ENCODE measurements at places on chromosomes 5 and 9.

DNA sequence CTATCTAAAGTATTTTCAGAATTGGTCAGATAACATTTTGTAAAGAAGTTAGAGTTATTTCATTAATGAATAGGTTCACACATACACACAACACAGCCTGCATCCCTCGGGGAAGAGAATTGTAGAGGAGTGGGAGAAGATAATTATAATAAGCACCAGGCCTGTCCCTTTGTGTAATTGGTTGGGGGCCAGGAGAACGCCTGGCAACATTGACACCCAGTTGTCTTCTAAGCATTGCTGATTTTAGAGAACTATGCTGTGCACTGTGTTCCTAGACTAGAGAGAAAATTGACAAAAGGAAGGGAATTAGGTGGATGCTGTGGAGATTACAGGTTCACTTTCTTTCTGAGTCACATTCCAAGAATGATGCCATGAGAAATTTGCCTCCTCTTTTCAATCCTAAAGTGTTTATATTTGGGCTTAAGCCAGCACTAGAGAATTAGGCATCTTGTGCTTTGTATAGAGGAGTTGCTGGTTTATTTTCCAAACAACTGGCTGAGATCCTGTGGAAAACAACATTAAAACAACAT lies 247.6 kb downstream of the COX7C start:
- DNase-seq = no peak

DNA sequence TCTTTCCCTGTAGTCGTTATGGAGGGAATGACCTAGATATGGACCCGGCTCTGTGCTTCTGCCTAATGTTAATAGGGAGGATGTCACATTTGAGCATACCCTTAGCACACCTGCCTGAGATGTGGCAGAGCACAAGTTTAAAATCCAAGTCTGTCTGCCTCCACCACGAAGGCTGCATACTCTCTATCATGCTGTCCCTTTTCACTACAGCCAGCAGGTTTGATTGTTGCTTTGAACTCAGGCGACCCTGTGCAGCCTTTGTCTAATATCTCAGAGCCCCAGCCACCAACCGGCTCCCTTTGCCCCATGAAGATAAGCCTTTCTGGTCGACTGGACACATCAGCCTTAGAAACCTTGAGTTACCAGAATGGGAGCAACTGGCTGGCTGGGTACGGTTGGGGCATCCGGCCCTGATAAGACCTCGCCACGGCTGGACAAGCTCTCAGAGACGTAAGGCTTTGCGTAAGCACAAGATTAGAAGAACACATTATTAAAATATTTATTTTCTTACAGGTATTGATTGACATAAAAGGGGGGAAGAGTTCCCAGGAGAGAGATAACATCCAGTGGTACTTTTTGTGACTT lies 222.0 kb upstream of the TRIM32 start:
- no peak for DNase-seq

- no peak for DNase-seq
These were observed 153.5 kb downstream of the MAT2B start for GRCh38 chr5:163658702-163659567.

- DNase-seq = no peak
These were observed 58.5 kb downstream of the CSF2 start for GRCh38 chr5:132132138-132132537.

GRCh38 chr5:35857606-35858205 lies 1.0 kb downstream of the IL7R start:
- no peak for DNase-seq

GRCh38 chr9:69145144-69145715 lies 28.8 kb upstream of the TJP2 start:
- DNase-seq = no peak

DNA sequence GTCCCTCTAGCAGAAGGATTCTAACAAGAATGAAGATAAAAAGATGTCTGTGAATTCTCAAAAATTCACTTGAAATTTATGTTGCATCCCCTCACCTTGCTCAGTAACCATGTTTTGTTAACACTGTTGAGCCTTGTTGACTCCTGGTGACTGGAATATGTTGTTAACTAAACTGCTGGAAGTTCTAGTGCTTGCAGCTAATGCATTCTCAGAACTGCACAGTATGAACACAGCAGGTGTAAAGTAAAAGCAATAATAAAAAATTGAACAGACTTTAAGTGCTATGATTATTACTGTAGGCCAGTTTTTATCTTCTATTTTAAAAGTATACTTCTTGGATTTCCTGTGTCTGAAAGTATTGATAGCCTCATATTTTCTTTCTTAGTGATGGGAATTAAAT lies 388.7 kb upstream of the PTPRD start:
- DNase-seq = no peak

GRCh38 chr5:181281984-181282316 lies 21.0 kb upstream of the TRIM52 start:
- no peak for DNase-seq

DNA sequence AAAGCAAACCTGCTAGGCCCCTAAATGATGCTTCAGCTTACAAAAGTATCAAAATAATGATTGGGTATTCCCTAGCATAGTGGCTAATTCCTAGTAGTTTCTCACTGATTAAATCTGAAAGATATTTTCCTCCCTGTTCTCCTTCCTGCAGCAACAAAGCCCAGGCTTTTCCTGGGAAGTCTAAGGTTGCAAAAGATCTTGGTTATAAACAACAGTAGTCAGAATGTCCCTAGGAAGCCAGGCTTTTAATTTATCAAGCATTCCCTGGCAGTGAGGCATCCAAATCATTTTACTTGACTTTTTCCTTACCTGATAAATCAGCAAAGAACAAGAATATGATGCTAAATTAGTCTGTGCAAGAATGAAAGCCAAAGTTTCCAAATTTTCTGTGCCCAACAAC lies 272.0 kb downstream of the PDE4D start:
- DNase-seq = no peak

DNA sequence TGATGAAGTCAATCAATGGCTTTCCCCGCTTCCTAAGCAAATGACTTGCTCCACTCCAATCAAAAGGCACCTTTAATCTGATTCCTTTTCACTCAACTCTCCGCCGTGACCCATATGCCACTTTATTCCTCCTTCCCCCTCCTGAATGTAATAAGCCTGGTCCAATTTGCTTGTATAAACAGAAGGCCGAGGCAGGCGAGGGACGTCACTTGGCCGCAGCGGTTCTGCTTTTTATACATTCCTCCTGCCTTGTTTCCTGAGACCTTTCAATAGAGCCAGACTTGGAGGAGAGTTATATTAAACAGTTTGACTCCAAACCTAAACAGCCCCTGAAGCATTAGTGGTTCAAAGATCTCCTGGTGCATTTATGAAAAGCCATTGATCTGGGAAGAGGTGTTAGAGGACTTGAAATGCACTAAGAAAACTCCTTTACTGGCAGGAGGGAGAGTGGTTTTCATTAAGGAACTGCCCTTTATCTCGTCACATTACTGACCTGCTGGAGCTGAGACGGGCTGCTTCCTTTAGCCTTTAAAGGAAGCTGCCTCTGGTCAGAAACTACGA lies 273.4 kb downstream of the SLIT3 start:
- DNase-seq = no peak

DNA sequence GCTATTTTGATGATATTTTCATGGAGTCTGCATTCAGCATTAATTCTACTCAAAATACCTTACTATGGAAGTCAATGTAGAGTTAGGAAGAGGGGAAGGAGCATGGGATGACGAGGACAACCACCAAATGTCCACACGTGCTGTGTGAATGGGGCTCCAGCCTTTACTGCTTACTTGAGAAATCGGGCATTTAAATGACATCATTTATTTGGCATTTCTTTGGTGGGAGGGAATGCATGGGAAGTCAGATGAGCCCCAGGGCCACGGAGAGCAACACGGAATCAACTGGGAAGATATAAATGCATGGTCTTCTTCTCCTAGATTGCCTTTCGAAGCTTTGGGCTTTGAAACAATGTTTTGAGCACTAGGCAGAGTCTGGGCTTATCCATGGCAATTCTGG lies 458.5 kb upstream of the KLF4 start:
- no peak for DNase-seq

DNA sequence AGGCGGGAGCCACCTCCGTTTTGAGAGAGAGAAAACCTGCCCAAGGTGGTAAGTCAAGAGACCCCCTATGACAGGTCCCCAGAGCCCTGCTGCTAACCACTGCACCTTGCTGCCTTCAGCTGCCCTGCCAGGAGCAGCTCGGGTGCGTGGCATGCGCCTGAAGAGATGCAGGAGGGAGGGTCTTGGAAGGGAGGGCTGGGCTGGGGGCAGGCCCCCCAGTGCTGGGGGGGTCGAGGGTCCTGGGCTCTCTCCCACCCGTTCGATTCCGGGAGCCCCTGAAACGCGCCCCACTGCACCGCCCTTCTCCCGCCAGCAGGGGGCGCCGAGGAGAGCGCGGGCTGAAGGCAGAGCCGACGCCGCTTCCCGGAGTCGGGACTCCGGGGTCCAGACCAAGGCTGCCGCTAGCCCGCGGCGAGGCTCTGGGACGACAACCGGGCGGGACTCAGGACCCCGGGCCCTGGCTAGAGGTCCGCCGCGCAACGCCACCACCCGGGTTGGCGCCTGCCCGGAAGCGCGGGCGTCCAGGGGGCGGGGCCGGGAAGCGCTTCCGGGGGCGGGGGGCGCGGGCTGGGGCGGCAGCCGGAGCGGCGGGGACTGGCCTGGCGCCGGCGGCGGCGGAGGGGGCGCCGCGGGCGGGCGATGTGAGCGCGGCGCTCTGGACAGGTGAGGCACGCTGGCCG lies at the start of gene ZBTB34:
ZBTB34 (plus strand) TSS at position 563 of the 680 bp plus-strand sequence. CDS start 18,761 bp downstream, outside the sequence.
- DNase-seq = peak; percentile 60

DNA sequence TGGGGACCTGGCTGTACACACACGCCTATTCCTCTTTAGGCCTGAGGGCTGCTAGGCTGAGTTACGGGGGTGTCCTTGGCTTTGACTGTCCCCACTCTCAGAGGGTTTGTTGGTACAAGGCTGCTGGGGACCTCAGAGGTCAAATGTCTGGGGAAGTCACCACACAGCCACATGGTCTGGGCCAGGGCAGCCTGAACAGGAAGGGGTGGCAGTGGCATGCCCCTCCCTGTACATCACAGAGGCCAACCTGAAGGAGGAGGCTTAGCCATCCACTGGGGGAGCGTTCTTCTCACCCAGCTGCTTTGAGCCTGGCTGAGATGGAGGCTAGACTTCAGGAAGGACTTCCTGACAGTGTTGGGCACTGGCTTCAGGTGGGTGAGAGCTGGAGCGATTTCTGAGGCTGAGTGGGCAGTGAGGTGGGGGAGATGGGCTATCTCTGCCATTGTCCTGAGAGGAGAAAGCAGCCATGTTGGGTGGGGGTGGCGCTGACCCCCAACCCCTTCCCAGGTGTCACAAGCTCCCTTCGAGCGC lies 36.3 kb downstream of the CXXC5 start:
- no peak for DNase-seq

DNA sequence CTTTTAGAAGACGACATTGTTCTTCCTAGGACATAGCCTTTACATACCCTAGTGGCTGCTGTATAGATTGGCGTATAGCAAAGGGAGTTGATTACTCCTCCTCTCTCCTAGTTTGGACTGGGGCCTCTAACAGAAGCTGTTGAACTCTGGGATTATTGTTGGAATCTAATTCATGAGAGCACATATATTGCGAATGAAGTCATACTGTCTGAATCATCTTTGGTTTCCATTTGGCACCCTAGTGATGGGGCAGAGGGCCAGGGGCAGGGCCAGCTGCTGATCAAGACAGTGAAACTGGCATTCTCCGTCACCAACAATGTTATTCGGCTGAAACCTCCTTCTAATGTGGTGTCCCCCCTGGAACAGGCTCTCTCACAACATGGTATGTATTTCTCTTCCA lies 40.3 kb downstream of the NUP188 start:
- no peak for DNase-seq

DNA sequence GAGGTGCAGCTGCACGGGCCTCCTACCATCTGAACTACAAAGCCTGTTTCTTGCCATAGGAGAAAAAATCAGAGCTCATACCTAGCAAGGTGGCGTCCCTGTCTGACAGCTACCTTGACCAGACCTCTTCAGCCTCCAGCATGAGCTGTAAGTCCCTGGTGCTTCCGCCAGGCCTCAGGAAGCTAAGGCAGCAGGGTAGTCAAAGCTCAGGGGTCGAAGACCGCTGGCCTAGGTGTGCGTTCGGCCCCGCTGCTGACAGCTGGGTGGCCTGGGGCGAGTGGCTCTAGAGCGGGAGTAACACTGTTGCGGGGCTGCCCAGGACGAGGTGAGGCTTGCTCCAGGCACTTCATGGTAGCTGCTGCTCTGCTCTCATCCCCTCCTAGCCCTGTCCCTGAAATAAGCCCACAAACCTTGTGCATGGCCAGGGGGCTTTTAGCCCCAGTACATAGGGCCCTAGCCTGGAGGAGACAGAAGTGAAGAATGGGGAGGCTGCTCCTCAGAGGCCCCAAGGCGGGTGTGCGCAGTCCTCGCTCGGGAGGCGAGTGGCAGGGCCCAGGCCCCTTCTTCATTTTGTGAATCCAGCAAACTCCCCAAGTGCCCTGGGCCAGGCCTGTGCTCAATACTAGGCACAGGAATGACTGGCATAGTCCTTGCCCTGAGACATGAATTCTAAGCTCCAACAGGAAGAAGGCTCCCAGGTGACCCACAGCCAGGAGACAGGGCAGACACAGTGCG lies 5.4 kb downstream of the TOR2A start:
- DNase-seq = no peak

DNA sequence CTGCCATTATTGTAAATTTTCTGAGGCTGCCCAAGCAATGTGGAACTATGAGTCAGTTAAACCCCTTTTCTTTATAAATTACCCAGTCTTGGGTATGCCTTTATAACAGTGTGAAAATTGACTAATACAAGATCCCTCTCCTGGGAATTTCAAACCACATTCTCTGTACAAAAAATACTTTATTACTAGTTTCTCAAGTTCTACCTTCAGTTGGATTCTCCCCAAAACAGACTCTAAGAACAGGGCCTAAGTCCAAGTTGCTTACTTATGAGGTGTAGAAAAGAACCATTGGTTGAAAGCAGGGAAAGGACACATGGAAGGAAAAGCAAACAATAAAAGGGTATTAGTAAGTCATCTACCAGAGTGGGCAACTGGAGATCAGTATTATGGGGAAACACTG lies 343.2 kb downstream of the TMEM232 start:
- no peak for DNase-seq

DNA sequence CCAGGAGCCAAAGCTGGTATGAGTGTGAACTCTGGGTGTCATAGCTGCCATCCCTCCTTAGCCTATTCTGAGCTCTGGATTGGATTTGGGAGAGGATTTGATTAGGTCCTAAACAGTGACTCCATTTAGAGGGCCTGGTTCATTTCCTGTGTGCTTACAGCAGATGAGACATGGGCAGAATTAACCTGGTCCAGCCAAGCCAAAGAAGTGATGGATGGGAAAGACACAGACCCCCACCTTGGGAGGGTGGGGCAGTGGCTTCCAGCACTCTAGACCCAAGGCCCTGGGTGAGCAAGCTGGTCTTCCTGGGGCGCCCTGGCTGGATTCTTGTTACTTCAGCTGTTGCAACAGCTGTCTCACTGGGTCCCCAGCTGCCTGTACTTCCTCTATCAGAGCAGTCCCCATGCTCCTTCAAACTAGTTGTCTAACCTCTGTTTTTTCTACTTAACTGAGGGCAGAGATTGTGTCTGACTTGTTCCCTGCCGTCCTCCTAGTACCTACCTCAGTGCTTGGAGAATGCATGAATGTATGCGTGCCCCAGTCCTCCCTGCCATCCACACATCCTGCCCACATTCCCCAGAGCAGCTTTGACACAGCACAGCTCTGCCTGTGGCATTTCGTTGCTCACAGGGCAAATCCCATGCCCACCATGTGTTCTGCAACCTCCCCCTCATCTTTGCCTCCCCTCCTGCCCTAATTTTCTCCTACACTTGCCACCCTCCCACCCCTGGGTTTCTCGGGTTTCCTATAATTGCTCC lies 115.9 kb downstream of the RGS3 start:
- DNase-seq = no peak
